Urothelium cell line (cell line): ENCODE measurements at places on chromosomes 6 and 20.

- DNase-seq: no peak
Measured at GRCh38 chr20:10735195-10735949, 61.6 kb upstream of the JAG1 start.

GRCh38 chr20:58216334-58216733, 12.1 kb downstream of the ANKRD60 start:
- DNase-seq: no peak

DNA sequence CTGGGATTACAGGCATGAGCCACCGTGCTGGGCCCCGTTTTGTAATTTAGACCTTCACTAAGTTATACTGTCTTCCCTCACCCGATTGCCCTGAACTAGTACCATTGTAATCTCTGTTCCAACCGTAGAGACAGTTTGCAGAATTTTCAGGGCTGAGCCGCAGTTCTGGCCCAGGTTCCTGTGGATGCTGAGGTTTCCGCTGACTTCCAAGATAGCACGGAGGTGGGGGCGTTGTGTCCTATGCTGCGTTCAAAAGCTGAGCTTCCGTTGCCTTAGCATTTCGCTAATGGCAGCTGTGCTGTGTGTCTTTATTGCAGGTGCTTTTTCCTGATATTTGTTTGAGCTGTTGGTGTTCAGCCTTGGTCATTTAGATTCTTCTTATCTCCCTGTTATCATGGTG, 137.0 kb downstream of the SOX4 start:
- DNase-seq: no peak

GRCh38 chr6:72619883-72620696, 1.8 kb upstream of the KCNQ5 start:
- no peak for DNase-seq

GRCh38 chr6:71392276-71392675, 103.7 kb downstream of the OGFRL1 start:
- DNase-seq: no peak

DNA sequence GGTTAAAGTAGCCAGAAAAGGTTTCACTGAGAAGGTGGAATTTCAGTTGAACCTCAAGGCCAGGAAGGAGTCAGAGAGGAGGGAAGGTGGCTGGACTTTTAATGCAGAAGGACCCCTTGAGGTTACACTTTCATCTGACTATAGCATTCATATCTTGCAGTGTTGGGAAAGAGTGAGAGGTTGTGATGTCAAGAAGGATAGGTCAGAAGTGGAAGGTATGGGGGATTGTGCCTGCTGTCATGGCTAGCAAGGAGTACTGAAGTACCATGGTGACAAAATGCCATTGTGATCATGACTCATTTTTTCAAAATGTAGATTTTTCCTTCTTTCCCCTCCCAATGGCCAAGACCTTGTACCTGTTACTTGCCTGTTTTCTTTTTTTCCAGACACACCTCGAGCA, 5.2 kb upstream of the BACH2 start:
- DNase-seq: no peak

DNA sequence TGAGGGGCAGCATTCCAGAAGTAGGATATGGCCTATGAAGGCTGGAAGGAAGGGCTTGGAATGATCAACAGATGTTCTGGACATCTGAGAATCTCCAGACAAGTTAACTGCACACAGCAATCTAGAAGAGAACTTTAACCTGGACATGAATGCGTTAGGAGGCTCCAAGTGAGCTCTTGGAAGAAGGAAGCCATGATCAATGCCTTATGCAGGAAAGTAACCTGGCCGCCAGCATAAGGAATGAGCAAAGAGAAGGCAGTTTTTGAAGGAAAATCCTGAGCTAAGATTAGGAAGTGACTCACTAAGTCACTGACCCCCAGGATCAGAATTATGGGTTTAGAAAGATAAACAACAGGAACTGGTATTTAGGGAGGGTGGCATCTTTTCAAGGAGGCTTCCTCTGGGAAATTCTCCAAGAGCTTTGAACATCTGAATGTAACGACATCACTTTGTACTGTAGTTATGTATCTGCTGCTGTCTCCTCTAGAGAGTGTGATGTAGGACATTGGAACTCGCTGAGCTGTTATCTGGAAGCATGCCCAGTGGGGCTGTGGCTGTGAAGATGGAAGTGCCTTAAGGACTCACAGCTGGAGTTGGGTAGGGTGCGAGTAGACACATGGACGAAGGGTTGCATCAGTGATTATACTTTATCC, 236.8 kb downstream of the PACRG start:
- DNase-seq: peak; percentile 78

- no peak for DNase-seq
Measured at GRCh38 chr6:56507517-56507916, 135.2 kb downstream of the DST start.

- peak; percentile 48 for DNase-seq
Measured at GRCh38 chr6:90135667-90136066, 161.0 kb downstream of the BACH2 start.

GRCh38 chr6:34237722-34238584, 1.3 kb downstream of the HMGA1 start:
- peak; percentile 58 for DNase-seq

DNA sequence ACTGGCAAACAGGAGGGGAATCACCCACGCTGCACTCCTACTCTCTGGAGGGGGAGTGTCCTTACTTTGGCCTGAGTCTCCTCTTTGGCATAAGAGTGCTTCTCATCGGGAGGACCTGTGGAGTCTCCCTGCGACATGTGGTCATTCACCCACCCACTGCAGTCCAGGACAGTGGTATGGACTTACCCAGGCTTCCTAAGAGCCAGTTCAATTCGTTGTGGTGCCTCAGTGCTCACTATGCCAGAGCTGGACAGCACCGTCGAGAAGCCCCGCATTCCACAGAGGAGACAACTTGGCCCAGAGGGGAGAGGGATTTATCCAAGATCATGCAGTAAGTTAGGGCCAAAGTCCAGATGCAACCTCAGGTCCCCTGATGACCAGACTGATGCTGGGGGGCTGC, 86.2 kb upstream of the CCDC167 start:
- DNase-seq: no peak

DNA sequence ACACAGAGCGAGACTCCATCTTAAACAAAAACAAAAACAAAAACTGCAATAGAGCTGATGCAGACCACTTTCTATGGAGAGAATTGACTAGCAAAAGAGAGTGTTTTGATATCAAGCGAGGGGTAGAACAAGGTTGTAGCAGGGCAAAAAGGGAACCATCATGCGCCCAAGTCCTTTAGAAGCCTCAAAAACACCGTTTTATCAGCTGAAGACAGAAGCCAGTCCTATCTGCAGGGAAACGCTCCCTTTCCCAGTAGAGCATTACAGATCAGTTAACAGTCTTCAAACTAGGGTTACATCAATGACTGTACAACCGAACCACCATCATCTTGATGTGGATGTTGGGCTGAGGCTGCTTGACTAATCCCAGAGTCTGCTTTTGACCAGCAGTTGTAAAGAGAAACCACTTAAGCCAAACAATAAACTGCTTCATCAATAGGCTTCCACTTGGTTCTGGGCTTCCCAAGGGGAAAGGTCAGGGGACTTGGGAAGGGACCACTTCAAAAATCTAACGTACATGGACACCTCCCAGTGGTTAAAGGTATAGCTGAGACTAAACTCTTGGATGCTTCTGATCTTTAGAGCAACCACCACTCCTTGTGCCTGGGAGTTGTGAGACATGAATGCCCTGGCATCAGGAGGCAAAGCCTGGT, 59.6 kb upstream of the SPDEF start:
- DNase-seq: no peak

DNA sequence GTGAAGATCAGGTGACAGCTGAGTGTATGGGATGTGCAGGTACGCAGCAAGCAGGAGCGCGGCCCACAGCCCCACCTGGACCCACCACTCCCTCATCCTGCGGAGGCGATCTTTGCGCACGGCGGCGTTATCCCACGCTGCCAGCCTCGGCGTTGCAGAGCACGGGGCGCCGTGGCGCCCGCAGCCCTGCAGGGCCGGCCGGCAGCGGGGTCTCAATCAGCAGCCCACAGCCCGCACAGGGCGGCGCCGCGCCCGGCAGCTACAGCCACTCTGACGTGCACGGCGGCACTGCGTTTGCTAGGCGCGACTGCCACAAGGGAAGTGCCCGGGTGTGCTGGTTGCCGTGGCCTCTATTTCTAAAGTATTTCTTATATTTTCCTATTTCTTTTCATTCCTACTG, 46.9 kb downstream of the LAMA2 start:
- DNase-seq: no peak

DNA sequence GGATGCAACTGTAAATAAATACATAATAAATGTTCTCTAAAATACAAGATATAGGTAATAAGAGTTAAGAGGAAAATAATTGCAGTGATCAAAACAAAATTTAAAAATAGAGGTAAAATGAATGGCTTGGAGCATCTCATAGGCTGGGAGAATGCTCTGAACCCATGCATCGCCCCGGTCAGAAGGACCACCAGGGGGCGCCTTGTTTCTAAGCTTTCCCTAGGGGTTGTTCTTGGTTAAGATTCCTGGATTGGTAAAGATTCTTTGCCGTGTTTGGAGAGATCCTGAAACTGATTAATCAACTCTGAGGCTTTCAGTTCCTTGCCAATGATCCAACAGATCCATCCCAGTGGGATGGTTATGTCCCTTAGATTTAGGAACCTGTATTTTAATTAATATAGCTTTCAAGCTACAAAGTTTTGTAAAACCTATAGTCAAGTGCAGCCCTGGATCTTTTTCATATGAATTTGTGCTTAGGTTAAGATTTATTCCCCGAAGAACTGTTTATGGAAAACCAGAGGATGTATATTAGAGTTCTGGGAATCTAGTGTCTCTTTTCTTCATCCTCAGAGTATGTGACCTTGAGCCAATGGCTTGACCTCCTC, 45.3 kb upstream of the PRELID3B start:
- peak; percentile 82 for DNase-seq

DNA sequence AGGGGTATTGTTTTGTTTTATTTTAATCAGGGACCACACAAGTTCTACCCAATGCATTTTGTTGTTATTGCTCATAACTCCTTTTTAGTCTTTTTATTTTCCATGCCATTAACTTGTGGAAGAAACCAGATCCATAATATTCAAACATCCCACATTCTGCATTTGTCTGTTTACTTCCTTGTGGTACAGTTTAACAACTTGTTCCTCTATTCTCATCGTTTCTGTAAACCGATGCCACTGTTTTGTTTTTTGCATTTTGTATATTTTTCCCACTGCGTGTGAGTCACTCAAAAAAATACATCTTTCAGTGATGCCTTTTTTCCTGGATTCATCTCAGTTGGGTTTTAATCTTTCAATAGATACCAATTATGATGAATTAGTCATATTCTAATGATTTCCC, 22.3 kb downstream of the SF3B5 start:
- DNase-seq: no peak

GRCh38 chr6:41061196-41061726, 8.3 kb downstream of the APOBEC2 start:
- no peak for DNase-seq

DNA sequence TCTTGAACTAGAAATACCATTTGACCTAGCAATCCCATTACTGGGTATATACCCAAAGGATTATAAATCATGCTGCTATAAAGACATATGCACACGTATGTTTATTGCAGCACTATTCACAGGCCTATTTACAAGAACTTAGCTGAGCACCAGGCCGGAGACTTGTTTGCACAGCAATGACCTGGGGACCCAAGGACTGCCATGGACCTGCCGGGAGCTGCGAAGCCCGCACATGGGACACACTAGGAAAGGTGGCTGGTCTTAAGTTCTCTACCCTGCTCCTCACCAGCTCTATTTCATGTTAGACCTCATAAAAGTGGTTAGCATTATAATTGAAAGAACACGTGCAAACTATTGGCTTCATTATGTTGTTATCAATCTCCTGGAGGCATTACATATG, 70.4 kb upstream of the CST7 start:
- DNase-seq: no peak

- DNase-seq: no peak
Measured at GRCh38 chr6:165119231-165120020, 190.0 kb downstream of the C6orf118 start.

DNA sequence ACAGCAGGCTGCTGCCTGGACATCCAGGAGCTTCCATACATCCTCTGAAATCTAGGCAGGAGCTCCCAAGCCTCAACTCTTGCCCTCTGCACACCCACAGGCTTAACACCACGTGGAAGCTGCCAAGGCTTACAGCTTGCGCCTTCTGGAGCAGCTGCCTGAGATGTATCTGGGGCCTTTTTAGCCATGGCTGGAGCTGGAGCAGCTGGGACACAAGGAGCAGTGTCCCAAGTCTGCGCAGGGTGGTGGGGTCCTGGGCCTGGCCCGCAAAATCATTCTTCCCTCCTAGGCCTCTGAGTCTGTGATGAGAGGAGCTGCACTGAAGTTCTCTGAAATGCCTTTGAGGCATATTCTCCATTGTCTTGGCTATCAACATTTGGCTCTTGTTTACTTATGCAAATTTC, 255.0 kb downstream of the DLL1 start:
- no peak for DNase-seq

- no peak for DNase-seq
Measured at GRCh38 chr6:126660376-126660775, 320.5 kb downstream of the CENPW start.

- no peak for DNase-seq
Measured at GRCh38 chr6:32196682-32197616, 4.5 kb upstream of the GPSM3 start.

DNA sequence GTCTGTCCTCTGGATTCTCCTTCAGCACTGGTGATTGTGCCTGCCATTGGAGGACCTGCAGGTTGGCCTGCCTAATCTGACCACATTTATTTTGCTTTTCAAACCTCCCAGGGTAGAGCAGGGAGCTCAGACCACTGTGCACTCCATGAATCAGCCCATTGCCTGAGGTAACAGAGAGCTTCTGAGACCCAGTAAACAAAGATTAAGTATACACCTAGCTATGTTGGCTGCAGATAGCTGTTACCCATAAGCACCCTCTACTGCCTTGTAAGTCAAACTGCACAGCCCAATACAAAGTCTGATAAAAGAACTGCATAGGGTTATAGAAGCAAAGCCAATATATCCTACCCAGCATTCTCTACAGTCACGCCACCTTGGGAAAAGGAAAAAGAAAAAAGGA, 338.7 kb downstream of the HTR1B start:
- DNase-seq: no peak

GRCh38 chr20:50216543-50217206, 26.0 kb downstream of the CEBPB start:
- DNase-seq: no peak

- DNase-seq: peak; percentile 64
Measured at GRCh38 chr20:1764136-1765033, 106.8 kb upstream of the SIRPG start.

DNA sequence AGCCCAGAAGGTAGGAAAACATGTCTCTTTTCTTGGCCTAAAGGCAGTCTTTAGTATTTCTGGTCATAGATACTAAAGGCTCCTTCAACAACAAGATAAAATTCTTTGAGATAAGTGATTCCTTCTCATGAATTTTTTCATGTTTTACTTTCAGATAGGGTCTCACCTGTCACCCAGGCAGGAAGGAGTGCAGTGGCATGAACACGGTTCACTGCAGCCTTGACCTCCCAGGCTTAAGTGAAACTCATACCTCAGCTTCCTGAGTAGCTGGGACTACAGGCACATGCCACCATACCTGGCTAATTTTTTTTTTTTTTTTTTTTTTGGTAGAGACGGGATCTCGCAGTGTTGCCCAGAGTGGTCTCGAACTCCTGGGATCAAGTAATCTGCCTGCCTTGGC, 9.1 kb downstream of the PNLDC1 start:
- no peak for DNase-seq

- DNase-seq: peak; percentile 82
Measured at GRCh38 chr6:134422426-134423231, 104.7 kb upstream of the SGK1 start.
